ENCODE measurements at places on chromosomes 13 and 19. TPM values are rescaled to one million over a fixed set of nuclear protein-coding genes. Genes with fewer than 3 reads are reported as not detected.

Gene ZNF600
- total RNA-seq = 2.6 TPM

Gene PCSK4
- total RNA-seq = 0.92 TPM

Gene PRSS57
- not detected for total RNA-seq

Gene CEACAM20
- not detected for total RNA-seq

Gene CEACAM6
- not detected for total RNA-seq

Gene CALR3
- total RNA-seq = not detected

Gene CHST8
- not detected for total RNA-seq

Gene RPS15
- total RNA-seq = 346 TPM

Gene CEACAM8
- not detected for total RNA-seq

Gene NLRP9
- total RNA-seq = not detected

Gene FGF9
- total RNA-seq = 0.39 TPM

Gene SHC2
- 2.4 TPM for total RNA-seq

Gene CGB1
- not detected for total RNA-seq

Gene VMAC
- total RNA-seq = 5.0 TPM

Gene LILRB3
- not detected for total RNA-seq

Gene CTXN1
- total RNA-seq = 7.4 TPM

Gene SIGLECL1
- total RNA-seq = not detected

Gene ZNF568
- total RNA-seq = 16.2 TPM

Gene FGF14
- under 0.01 TPM for total RNA-seq

Gene EFNA2
- total RNA-seq = not detected

Gene ZNF155
- total RNA-seq = 7.5 TPM

Gene TMEM272
- not detected for total RNA-seq

Gene IGFL1
- total RNA-seq = not detected

Gene GARIN5B
- 0.10 TPM for total RNA-seq

Gene FBXL3
- total RNA-seq = 64.3 TPM

Gene ZNF324B
- 9.2 TPM for total RNA-seq

Gene CYP2A7
- total RNA-seq = not detected

Gene SCN1B
- 15.9 TPM for total RNA-seq

Gene LACC1
- total RNA-seq = 53.2 TPM

Gene QPCTL
- total RNA-seq = 18.1 TPM

Gene RFPL4AL1
- not detected for total RNA-seq

Gene NAT14
- total RNA-seq = 20.4 TPM

Gene CDX2
- not detected for total RNA-seq

Gene PSG2
- total RNA-seq = 0.73 TPM

Gene PDE4A
- 10.0 TPM for total RNA-seq

Gene PRODH2
- total RNA-seq = not detected

Gene MTUS2
- total RNA-seq = 0.13 TPM

Gene POU2F2
- 0.26 TPM for total RNA-seq

Gene TEX29
- total RNA-seq = 0.26 TPM

Gene PGLYRP1
- not detected for total RNA-seq

Gene C19orf67
- not detected for total RNA-seq

Gene INSL3
- total RNA-seq = not detected

Data from smooth muscle cell of the pulmonary artery (primary cell).